Hair follicular keratinocyte (primary cell): ENCODE measurements at places on chromosomes 5 and 9. TPM values are rescaled to one million over a fixed set of nuclear protein-coding genes. Genes with fewer than 3 reads are reported as not detected.

Gene ELOVL7
- 8.1 and 13.5 TPM in 2 replicates for total RNA-seq

Gene SH3PXD2B
- total RNA-seq, result 14.8 and 22.6 TPM in 2 replicates

Gene SHC3
- 0.04 and 0.94 TPM in 2 replicates for total RNA-seq

Gene CCL27
- total RNA-seq, result not detected in 2 replicates

Gene ARRDC3
- 14.2 and 36.2 TPM in 2 replicates for total RNA-seq

Gene TAS2R1
- total RNA-seq, result not detected in 2 replicates

Gene PPIC
- total RNA-seq, result 23.9 and 28.3 TPM in 2 replicates

Gene F12
- 7.5 and 8.3 TPM in 2 replicates for total RNA-seq
